GM13976 (cell line): ENCODE measurements at places on chromosomes 2 and 18.

GRCh38 chr2:235979753-235980435, 188.3 kb downstream of the GBX2 start:
- no peak for DNase-seq

DNA sequence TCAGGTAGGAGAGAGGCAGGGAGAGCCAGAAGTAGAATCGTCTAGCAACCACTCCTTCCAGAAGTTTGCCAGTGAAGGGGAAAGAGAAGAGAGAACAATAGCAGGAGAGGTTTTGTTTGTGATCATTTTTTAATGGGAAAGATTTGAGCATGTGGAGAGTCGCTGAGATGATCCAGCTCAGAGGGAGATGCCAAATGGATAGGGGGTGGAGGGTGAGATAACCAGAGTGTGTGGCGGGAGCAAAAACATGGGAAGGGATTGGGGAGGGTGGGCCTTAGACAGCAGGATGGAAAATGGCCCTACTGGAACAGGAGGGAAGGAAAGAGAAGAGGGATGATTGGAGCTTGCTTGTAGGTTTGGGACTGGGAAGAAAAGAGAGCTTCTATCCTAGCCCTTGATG, 269.8 kb downstream of the GLI2 start:
- DNase-seq, result no peak

- DNase-seq, result no peak
These were observed 8.0 kb downstream of the ABCB11 start for GRCh38 chr2:169023161-169023560.

- no peak for DNase-seq
These were observed 28.8 kb downstream of the SDC1 start for GRCh38 chr2:20196053-20196656.

DNA sequence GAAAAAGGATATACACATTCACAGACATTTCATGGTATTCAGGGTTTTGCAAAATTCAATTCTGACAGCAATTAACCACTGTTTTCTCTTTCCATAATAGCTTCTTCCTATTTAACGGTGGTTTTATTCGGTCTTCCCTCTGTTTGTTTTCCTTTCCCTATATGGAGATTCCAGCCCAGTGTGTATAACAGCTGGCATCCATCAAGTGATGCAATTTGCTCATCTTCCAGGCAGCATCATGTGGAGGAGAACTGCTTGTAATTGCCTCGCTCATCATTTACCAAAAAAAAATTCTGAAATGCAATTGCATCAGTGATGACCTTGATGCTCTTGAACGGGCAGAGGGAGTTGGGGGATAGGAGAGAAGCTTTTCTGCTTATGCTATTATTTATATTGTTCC, 165.9 kb upstream of the PGAP1 start:
- DNase-seq, result no peak

DNA sequence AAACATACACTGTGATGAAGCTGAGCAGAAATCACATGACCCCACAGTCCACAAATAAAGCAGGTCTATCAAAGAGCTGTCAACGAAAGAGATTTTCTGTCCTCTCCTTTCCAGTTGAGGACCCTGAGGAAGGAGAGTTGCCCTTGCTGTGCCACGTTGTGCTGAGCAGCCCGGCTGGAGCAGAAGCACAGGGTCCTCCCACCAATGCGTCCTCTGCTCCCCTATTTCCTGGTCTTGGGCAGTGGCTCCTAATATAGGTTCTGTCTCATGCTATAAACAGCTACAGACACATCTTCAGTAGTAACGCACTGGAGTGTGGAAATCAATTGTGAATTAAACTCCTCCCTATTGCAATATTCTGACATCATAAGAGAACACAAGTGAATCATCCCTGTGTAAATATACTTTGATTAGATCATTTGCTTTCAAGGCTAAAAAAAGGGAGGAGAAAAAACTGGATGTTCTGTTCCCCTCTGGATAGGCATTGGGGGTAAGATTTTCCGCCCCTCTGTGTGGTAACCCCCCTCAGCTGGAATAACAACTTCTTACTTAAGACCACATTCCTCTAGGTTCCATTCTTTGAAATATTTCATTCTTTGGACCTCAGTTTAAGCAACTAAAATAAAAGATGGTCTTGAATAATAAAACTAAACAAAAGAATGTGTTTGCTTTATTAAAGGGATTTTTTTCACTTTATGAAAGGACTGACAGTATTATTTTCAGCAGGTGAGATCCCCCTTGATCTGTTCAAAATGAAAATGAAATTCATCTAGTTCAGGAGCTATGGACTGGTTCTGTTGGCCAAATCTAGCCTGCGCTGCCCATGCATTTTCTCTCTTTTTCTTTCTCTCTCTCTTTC, 8.3 kb upstream of the RHOB start:
- DNase-seq, result no peak
